Left renal cortex interstitium (tissue), 4 donors: ENCODE measurements at places on chromosomes 7 and 10.

- no peak for DNase-seq
These were observed 86.0 kb downstream of the ARID5B start for GRCh38 chr10:61987537-61987936.

DNA sequence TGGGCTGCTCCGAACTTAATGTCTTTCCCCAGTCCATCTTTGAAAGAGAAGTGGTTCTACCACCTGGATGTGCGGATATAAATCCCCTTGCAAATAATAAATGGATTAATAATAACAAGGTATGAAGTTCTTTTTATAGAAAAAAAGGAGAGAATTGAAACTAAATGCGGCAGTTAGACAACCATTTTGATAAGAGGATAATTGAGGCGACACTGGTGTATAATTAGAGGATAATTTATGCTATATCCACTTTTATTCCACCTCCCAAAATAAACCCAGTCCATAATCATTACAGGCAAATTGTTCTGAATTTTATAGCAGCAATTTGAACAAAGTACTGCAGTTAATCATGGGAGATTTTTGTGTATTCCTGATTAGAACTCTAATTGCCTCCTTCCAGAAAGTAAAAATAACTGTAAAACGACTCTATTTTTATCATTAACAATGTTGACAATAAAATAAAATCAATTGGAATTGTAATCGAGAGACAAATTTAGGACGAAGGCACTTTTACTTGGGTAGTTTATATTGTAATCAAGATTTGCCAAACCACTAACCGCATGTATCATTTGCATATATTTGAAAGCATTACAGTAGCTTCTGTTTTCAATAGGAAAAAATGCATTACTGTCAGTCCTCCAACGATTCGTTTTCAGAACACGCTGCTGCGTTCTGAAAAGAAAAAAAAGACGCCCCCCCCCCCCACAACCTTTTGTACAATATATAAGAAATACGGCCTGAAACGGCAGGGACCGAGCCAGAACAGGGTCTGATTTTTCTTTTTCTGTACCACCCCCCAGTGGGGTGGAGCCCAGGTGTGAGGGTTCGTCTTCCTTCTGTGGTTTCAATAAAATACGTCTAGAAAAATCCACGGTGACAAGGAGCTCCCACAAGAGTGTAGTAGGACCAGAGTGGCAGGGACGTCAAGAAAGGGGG is 838 bp upstream of the DLX6 start:
- no peak for DNase-seq

DNA sequence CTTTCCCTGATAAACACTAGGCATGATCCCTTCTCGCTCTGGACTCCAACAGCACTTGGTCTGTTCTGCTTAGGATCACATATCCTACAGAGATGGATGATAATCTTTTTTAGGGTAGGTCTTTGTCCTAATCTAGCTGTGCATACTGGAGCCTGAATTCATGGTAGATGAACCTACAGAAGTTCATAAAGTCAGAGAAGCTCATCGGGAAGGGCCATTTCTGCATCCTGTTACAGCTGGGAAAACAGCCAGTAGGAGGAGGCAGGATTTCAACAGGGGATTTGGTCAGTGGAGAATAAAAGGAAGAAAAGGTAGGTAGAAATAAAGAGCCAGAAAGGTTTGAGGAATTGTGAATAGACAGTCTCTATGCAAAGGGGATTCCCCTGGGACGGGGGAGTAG is 101.4 kb downstream of the ANK3 start:
- DNase-seq: no peak

DNA sequence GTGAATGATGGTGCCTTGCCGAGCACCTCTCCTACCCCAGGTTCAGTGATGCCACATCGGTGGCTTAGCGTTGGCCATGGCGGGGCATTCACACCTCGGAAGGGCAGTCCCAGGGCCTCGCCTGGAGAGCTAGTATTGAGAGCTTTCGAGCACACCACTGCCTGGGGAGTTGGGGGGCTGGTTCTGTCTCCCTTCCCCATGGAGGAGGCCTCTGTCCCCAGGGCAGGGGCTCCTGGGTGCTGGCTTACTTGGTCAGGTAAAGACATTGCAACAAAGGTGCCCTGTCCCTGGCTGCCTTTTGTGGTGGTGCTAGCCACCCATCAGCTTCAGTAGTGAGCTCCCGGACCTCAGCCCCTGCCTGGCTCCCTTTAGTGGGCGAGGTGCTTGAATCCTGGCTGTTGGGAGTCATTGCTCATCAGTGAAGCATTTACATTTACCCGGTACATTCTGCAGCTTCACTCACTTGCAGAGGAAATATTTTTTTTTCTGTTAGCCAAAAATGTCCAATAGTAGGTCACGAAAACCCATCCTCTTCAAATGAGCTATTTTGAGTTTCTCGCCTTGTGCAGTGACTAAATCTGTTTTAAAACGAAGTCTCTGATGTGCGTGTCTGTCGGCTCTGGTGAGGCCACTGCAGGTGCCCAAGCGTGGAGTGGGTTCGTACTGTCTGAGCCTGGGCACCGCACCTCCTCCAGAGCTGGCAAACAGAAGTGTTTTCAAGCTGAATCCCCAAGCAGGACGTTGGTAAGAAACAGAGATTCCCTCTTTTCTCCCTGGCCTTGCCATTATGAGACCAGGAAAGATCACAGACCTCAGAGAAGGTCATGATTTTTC is 95.5 kb downstream of the INPP5A start:
- no peak for DNase-seq

DNA sequence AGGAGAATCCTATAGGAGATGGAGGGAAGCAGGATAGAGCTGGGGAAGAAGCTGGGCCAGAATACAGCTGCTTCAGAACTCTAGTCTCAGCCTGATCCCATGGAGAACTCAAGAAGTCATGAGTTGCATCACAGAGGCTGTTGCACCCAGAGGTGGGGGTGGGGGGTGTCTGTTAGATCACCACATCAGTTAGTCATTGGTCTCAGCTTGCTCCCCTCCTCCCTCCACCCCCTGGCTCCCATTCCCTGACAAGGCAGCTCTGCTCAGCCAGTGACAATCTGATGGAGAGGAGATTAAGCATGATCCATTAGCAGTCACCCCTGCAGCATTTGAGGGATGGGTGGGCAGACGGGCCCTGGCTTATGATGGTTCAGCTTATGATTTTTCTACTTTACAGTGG is 58.4 kb upstream of the FGL2 start:
- DNase-seq: no peak

GRCh38 chr10:57094965-57095364 is 733.9 kb upstream of the ZWINT start:
- no peak for DNase-seq
